ENCODE measurements at places on chromosomes 7 and 10.

- DNase-seq, result no peak
Measured at GRCh38 chr10:18906636-18907035, 142.0 kb upstream of the MALRD1 start.

- DNase-seq, result peak; percentile 15
Measured at GRCh38 chr10:103333934-103334520, 16.9 kb downstream of the PCGF6 start.

DNA sequence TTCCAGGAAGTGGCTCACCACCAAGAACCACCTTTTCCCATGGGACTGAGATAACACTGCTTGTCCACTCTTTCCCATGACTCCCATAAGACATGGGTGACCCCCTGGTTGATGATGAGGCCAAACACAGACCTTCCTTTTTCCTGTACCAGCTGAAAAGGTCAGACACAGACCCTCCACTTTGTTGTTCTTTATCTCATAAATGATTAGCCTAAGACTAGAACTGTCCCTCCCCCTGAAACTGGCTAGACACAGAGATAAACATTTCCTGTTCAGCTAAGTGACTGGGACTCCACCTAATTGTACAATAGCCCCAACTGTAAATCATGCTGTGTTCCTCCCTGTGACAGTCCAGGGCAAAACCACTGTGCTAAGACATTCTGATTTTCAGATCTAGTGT lies 8.2 kb upstream of the NRG3 start:
- no peak for DNase-seq

GRCh38 chr10:50593523-50594376 lies 30.0 kb downstream of the SGMS1 start:
- DNase-seq, result no peak

- DNase-seq, result no peak
Measured at GRCh38 chr7:2301511-2301863, 12.8 kb downstream of the SNX8 start.

DNA sequence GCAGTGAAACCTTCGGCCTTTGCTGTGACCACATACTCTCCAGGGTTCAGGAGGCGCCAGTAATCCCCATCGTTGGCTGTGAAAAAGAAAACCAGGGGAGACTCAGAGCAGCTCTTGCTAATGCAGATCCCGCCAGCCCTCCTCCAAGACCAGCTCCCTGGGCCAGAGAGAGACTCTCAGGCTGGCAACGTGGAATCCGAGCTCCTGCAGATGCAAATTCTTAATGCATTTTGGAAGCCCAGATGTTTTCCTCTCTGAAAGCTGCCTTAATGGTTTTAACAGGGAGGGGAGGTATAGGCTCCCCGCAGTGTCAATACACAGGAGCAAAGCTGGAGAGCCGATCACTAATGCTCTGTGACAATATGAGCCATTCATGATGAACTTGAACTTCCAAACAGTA lies 80.8 kb downstream of the GPR26 start:
- no peak for DNase-seq

GRCh38 chr10:60535427-60535826 lies 145.8 kb upstream of the ANK3 start:
- DNase-seq, result no peak
